Globus pallidus (tissue), 1 donor: ENCODE measurements at places on chromosomes 6 and 20.

DNA sequence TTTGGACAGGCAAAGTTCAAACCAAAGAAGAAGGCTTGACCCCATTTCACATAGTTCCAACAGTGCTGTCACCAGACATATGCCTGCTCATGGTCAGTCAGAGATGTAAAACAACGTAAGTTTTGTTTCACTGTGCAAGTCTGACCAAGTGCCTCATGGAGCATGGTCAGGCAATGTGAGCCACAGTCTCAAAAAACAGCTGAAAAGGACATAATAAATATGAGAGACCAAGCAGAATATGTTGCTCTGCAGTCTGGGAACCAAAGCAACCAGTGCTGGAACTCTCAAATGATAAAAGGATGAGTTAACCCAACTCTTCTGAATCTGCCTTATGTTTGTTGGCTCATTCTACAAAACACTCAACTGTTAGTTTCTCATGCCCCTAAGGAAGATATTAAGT lies 39.9 kb upstream of the DST start:
- peak; percentile 60 for DNase-seq

- no peak for DNase-seq
These were observed 99.8 kb downstream of the TAF4 start for GRCh38 chr20:61965606-61966491.

GRCh38 chr6:151141685-151142084 lies 98.1 kb upstream of the AKAP12 start:
- DNase-seq = no peak

GRCh38 chr20:55888685-55889084 lies 116.6 kb downstream of the CBLN4 start:
- DNase-seq = no peak

GRCh38 chr6:108406943-108407342 lies 112.1 kb downstream of the AFG1L start:
- DNase-seq = no peak

- DNase-seq = no peak
These were observed 33.0 kb downstream of the RRBP1 start for GRCh38 chr20:17648791-17649730.

DNA sequence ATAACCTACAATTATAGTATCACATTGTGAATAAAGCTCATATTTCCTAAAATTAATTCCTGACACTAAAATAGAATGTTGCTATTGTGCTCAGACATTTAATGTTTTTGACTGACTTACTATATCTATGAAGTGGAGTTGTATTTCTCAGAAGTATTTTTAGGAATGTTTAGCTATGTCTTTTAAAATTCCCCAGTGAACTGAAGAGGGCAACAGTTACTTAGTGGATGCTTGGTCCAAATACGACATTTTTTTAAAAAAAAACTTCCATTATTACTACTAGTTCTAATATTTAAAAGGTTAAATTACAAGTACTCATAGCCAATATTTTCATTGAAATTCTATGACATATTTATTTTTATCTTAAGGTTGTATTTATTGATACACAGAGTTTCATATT lies 460.2 kb downstream of the COL12A1 start:
- no peak for DNase-seq

DNA sequence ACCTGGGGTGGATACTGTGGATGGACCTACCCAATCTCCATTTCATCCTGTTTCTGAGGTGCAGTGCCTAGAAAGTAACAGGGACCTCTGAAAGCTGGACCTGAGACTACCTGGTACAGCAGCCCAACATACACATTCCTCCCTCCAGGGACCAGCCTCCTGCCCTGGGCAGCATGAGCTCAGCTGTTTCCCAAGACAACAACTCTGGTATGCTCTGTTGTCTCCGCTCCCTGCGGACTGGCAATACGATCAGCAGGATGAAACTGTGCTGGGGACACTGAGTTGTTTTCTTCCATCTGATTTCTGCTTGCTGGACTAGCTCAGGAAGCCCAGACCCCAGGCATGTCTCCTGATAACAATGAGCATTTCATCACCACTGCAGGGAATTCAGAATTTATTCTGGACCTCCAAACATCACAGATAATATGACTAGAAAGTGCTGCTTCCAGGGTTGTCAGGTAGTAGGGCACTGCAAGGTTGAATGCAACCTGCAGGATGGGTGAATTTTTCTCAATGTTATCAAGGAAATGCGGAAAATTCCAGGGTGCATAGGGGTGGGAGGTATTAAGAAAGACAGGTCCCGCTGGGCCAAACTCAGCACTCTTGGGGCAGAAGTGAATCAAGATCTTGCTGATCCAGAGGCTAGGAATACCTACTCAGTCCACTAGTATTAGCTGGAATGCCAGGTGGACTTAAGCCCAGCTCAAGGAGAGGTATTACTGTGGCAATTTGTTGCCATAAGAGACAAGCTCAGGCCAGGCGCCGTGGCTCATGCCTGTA lies 38.9 kb upstream of the SLC4A11 start:
- DNase-seq = no peak
